Erythroblast (primary cell): ENCODE measurements at places on chromosomes 2 and 18.

DNA sequence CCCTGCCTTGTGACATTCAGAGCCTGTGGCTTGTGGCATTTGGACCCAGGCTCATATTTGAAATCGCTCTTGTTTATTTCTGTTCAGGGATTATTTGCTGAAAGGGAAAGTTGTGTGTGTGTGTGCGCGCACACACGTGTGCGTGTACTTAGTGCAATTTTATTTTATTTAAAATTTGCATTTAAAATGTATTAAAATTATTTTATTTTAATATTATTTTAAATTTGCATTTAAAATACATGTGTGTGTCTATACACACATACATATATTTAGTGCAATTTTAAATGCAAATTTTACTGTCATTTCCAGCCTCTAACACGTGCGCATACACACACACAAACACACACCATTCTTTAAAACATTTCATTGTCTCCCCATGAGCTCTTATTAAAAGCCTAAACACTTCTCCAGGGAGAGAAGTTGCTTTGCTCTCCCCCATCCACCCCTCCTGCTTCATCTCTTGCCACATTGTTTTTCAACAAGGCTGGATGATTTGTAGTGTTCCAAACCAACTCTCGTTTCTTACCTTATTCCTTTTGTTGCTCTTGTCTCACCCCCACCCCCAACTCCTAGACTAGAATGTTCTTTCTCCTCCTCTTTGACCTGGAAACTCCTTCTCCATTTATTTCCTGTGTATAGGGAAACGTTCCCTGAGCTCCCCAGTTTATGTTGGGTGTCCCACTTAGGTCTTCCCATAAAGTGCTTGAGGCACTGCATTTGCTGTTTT is 3.8 kb upstream of the CCDC68 start:
- DNase-seq, result no peak

- no peak for DNase-seq
Observed at GRCh38 chr2:9696731-9697130, 65.9 kb upstream of the YWHAQ start.

DNA sequence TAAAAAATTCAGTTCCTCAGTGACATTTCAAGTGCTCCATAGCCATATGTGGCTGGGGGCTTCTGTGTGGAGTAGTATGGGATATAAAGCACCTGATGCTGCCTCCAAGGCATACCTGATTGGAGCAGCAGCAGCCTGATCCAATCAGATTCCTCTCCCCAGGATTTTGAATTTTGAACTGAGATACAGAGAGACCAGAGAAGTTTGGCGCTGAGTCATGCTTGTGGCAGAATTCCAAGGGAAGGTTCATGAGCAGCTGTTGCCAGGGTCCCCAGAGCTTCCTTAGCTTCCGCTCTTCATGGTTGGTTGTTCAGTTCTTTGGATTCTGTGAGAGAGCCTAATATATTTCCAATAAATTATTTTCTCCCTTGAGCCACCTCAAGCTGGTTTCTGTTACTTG is 29.0 kb upstream of the CFAP36 start:
- DNase-seq, result peak; percentile 60

GRCh38 chr18:28541934-28542333 is 365.0 kb upstream of the CDH2 start:
- no peak for DNase-seq

DNA sequence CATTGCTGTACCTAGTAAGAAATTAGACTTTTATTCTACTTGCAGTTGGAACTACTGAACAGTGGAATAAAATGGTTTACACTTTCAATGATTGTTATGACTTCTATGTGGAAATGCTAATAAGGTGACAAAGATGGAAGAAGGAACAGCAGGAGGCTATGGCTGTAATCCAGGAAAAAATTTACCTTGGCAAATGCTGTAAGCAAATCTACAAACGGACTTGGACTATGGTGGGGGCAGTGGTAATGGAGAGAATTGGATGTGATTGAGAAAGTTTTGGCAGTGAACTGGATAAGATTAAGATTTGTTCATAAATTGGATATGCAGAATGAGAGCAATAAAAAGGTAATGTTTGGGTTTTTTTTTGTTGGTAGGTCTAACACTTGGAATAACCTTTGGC is 111.0 kb upstream of the ERBB4 start:
- DNase-seq, result no peak

DNA sequence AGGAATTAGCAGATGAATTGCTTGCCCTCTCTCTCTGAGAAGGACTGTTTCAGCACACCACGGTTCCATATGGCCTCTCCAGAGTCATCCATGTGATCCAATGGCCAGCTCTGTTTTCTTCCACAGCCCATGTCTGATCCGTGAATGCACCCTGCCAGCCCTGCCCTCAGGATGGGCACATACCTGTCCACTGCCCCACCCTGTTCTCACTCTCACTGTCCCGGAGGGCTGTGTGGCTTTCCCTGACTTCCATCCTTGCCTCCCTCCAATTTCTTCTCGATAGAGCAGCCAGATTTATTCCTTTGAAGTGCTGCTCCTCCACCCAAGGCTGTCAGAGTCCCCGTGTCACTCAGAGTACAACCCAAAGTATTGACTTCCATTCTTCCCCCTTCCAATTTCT is 343.1 kb downstream of the TGIF1 start:
- DNase-seq, result no peak

DNA sequence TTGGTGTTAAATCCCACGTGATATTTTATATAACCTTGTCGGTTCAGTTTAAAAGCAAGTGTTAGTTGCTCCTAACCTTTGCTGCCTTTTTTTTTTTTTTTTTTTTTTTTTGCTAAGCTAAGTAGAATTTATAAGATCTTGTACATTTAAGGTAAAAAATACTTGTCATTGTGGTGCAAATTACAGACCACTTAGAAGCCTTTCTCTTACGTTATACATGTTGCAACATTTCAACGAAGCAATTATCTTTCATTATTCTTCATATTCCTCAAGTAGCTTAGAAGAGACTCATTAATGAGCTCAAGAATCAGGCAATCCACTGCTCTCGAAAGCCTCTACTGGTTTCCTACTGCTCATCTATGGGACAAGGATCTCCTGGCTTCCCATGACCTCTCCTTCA is 14.9 kb upstream of the IL1RL2 start:
- no peak for DNase-seq

GRCh38 chr2:188196343-188197008 is 95.2 kb upstream of the GULP1 start:
- DNase-seq, result no peak
